ENCODE measurements at places on chromosomes 2 and 18. TPM values are rescaled to one million over a fixed set of nuclear protein-coding genes. Genes with fewer than 3 reads are reported as not detected.

NYAP2 gene
- total RNA-seq = not detected

TTR gene
- not detected for total RNA-seq

OBSL1 gene
- total RNA-seq = 41.0 TPM

ANKRD30B gene
- total RNA-seq = 0.08 TPM
